ENCODE measurements at places on chromosomes 12 and 14.
A peak's percentile ranks its signal among the peaks of the same experiment; 100 is the strongest.

GRCh38 chr14:100076133-100076532 is 10.9 kb downstream of the EVL start:
- DNase-seq = peak; percentile 23

- no peak for DNase-seq
Measured at GRCh38 chr14:65301862-65302539, 110.5 kb upstream of the FUT8 start.

GRCh38 chr12:62331306-62331705 is 71.1 kb downstream of the USP15 start:
- DNase-seq = no peak

- DNase-seq = no peak
Measured at GRCh38 chr14:36223558-36223957, 47.0 kb upstream of the PTCSC3 start.

DNA sequence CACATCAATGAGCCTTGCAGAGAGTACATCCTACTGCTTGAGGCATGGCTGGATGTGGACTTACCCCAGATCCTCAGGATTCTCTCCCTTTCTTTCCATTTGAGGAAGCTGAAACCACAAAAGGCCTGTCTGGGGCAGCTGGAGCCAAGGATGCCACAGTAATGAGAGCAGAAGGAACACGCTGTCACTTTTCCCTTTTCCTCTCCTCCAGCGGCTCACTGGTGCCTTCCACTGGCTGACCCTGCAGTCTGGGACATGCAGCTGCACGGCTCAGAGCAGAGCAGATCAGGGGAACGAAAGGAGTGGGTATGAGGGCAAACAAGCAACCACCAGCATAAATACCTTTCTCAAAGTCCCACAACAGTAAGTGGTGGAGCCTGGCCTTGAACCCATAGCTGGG is 78.2 kb downstream of the GAS2L3 start:
- DNase-seq = peak; percentile 21

DNA sequence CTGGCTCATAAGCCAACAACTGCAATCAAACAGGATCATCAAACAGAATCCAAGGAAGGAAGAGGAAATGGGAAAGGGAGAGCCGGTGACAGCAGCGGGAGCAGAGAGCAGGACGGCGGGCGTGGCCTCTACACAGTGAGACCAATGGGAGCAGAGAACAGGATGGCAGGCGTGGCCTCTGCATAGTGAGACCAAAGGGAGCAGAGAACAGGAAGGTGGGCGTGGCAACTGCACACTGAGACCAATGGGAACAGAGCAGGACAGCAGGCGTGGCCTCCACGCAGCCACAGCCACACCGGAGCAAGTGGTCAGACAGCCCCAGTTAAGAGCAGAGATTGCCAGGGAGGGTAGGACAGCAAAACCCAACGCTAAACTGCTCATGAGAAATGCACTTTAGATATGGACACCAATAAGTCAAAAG is 16.4 kb downstream of the LRCOL1 start:
- DNase-seq = peak; percentile 84

DNA sequence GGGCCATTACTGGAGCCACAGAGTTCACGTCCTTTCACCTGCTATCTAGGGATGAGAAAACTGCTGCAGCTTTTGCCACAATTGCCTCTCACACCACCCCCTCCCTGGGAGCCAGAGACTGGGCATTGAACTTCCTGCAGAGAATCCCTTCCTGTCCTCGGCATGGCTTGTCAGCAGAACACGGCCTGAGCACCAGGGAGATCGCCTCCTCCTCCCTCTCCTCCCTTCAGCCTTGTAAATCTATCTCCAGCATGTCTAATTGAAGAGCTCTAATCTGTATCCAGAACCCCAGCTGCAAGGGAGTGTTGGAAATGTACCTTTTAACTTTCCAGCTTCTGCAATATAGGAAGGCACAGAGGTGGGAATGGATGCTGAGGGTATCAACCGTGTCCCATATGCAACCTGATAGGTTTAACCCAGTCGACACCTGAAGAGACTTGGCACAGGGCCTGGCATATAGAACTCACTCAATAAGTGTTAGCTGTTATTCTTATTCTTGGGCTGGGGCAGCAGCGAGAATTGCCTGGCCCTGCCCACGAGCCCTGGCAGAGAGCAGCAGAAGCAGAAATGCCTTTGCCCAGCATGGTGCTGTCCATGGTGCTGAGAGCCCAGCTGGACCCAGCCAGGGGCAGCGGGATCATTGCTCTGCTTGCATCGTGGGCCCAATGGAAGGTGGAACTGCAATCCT is 26.8 kb downstream of the TMEM63C start:
- DNase-seq = peak; percentile 56

- peak; percentile 21 for DNase-seq
Measured at GRCh38 chr12:105773471-105773870, 365.3 kb downstream of the NUAK1 start.

DNA sequence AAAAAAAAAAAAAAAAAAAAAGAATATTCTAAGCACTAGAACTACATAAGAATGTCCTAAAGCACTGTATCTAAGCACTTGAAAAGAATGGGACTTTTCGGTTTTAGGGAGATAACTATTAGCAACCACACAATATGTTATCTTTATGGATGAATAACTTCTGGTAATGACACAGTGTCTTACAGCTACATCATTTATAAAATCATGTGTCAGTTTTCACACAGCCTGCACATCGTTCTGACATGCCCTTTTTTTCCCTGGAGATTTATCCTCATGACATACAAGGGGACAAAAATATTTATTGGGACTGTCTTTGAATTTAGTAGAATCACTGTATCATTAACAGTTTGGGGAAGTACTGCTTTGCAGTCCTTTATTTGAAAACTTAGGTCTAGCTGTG is 17.3 kb downstream of the TMEM19 start:
- DNase-seq = no peak

GRCh38 chr12:74166096-74166495 is 371.5 kb upstream of the ATXN7L3B start:
- DNase-seq = no peak

GRCh38 chr14:103103461-103104388 is 9.2 kb downstream of the EXOC3L4 start:
- peak; percentile 66 for DNase-seq

GRCh38 chr12:3863756-3864155 is 9.4 kb downstream of the PARP11 start:
- no peak for DNase-seq

- no peak for DNase-seq
Measured at GRCh38 chr12:126481688-126482087, 1416.5 kb downstream of the AACS start.

- DNase-seq = peak; percentile 84
Measured at GRCh38 chr12:116539905-116540482, 19.2 kb upstream of the MAP1LC3B2 start.

GRCh38 chr14:24251880-24252288 is 9.5 kb upstream of the TINF2 start:
- peak; percentile 38 for DNase-seq

GRCh38 chr14:66442953-66443571 is 43.1 kb upstream of the CCDC196 start:
- DNase-seq = peak; percentile 1

DNA sequence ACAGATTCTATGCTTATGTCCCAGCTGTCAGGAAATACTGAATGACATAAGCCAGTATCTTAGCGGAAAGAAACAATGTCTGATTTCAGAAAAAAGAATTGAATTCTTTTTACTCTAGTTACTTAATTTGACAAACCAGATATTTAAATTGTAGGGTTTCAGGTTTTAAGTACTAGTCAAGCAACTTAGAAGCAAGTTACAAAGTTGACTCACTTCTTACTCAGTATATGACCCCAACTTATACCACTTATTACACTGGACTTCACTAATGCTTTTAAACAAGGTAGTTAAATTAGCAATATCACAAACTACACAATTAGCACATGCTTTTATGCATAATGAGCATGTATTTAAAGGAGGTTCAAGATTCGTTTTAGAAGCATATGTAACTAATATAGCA is 7.1 kb downstream of the GMFB start:
- no peak for DNase-seq

GRCh38 chr12:28578833-28579252 is 388.6 kb downstream of the CCDC91 start:
- DNase-seq = peak; percentile 9

DNA sequence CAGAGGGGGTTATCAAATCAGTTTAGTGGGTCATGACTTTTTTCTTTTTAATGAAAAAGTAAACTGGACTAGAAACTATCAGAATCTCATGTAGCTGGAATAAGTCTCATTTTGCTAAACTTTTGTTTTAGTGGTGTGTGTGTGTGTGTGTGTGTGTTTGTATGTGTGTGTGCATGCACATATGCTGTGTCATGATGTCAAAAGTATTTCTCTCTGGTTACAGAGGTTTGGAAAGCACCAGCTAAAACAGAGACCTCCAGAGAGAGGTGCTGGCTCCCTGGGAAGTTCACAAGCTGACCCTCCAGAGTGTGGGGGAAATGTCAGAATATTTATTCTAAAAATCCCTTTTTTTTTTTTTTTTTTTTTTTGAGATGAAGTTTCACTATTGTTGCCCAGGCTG is 114.7 kb downstream of the LGMN start:
- DNase-seq = peak; percentile 82

GRCh38 chr12:93823616-93824391 is 146.6 kb downstream of the CRADD start:
- DNase-seq = no peak

GRCh38 chr12:76158518-76159321 is 74.2 kb upstream of the NAP1L1 start:
- DNase-seq = peak; percentile 93

- DNase-seq = peak; percentile 37
Measured at GRCh38 chr12:114976959-114977358, 293.0 kb upstream of the TBX3 start.

- DNase-seq = no peak
Measured at GRCh38 chr14:59091976-59092375, 96.5 kb upstream of the DAAM1 start.

DNA sequence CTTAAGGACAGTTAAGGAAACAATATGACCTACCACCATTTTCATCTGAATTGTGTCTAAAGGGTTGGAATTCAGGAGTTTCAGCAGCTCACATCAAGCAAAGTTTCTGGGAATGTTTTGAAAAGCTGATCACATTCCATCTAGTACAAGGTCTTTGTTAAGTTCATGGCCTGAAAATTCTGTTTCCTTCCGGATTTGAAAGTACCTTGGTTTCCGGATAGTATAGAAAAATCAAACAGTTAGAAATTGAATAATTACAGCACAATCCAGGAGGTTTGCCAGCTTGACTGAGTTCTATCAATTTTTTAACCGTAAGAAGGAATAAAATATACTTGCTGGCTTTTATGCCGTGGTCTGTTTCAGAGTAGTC is 136.5 kb downstream of the HMGA2 start:
- DNase-seq = no peak

DNA sequence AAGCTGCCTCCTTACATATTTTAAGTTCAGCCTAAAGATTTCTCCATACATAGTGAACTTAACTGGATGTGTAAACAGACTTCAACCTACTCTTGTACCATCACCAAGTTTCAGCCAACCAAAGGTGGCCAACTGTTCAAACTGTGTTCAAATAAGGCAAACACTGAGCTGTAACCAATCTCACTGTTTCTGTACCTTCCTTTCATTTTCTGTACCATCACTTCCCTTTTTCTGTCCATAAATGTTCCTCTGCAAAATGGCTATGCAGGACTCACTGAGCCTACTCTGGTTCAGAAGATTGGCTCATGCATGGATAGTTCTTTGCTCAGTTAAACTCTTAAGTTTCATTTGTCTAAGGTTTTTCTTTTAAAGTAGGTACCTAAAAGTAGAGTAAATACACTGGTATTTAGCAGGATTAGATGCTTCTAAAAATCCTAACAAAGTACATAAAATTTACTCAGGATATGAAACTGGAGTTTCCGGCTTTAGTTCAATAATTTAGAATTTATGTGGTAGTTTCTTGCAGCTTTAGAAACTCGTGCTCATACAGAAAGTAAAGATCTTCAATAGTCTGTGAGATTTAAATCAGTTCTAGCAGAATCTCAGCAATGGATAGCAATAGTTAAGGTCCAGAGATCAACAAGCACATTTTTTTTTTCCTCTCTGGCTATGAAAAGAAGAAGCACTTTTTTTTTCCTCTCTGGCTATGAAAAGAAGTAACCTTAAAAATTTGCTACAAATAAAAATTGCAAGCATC is 282.0 kb upstream of the PPFIA2 start:
- no peak for DNase-seq

DNA sequence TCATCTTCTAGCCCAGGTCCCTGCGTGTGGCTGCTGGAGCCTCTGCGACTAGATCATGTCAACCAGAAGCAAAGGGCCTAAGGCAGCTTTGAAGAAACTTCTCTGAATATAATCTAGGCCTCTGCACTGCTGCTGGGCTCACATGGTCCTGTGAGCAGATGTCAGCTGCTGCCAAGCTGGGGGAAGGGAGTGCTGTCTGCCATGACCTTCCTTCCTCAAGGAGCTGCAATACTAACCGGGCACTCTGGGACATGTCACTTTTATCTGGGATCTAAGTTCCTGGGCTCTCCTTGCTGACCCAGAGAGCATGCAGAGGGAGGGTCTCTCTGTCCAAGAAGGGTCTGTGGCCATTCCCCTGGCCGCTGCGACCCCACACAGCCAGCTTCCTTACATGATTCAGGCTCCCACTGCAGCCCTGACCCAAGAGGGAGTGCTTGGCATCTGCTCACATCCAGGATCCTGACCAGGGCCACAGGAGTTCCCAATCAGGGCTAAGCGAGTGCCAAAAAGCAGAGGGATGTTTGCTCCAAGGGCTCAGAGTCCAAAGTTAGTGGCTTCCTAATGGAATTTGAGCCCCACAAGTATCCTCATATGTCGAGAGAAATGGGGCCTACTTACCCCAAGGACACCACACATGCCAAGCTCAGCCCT is 74.0 kb downstream of the PLEKHG3 start:
- no peak for DNase-seq

- DNase-seq = peak; percentile 20
Measured at GRCh38 chr12:43786899-43787693, 19.0 kb downstream of the TWF1 start.

DNA sequence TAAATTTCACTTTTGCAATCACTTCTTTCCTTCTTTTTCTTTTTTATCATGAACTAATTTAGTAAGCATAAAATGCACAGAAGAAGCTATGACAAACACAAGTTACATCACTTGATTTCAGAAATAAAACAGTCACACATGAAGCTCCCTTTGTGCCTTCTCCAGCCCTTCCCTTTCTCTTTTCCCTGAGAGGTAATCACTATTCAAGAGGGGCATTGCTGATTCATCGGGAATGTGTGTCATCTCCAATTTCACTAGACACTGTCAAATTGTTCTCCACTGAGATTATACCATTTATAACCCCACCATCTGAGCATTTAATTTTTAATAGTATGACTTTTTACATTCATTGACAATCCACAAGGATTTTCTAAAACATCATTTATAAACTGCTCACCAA is 91.6 kb upstream of the PTPRQ start:
- DNase-seq = no peak

GRCh38 chr12:6336079-6336888 is 5.6 kb downstream of the TNFRSF1A start:
- peak; percentile 100 for DNase-seq

GRCh38 chr14:106872611-106873446 is 1346.4 kb downstream of the TMEM121 start:
- DNase-seq = no peak

DNA sequence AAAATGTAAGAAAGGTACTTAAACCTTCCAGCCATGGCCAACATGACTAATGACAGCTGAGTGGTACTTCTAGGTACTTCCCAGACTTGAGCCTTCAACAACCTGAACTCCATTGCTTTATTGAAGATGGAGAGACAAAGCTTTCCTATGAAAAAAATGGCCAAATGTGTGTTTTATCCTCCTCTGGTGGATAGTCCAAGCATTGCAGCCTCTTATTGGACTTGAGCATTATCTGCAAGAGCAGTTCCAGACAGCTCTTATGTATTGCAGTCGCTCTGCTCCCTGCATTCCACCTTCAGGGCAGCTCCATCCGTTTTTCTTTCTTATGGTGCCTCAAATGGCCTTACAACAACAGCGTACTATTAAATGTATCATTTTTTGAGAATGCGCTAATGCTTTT is 588.2 kb downstream of the NRXN3 start:
- DNase-seq = peak; percentile 18

Data from AG10803 (cell line).